ENCODE measurements at places on chromosomes 6 and 20.

- DNase-seq = no peak
Observed at GRCh38 chr20:46169245-46170171, 51.4 kb downstream of the CD40 start.

DNA sequence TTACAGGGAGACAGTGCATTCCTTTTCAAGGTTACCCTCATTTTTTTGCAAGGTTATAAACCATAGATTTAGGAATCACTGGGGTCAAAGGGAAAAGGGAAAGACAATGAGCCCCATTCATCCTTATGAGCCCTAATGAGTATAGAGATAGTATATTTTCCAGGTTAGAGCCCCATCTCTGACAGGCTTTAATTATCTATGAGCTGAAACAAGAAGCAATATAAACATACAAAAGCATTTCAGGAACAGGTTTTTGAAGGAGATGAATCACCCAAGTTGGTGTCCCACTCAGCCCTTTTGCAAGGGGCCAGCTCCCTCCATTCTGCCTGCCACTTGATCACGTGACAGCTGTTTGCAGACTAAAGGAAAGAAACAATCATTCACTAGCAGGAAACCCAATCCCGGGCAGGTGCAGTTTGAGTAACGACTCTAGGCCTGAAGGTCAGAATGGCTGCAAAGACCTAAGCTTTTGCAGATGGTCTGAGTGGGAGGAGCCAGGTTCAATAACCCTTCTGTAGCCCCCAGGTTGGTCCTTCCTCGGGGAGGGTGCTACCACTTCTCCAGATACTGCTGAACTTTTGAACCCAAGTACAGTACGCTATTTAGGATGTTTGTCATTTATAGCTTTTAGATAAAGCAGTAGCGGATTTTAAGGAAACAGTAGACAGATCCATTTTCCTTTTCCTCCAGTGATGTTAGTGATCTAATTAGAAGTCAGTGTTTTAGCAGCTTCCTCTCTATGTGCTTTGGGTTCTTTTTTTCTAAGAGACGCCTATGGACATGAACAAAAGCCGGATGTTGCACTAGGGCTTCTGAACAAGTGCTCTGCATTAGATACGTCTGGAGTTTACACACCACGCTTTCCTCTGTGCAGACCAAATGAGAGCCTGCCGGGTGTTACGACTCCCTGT, 253.2 kb downstream of the SOX4 start:
- DNase-seq = no peak

DNA sequence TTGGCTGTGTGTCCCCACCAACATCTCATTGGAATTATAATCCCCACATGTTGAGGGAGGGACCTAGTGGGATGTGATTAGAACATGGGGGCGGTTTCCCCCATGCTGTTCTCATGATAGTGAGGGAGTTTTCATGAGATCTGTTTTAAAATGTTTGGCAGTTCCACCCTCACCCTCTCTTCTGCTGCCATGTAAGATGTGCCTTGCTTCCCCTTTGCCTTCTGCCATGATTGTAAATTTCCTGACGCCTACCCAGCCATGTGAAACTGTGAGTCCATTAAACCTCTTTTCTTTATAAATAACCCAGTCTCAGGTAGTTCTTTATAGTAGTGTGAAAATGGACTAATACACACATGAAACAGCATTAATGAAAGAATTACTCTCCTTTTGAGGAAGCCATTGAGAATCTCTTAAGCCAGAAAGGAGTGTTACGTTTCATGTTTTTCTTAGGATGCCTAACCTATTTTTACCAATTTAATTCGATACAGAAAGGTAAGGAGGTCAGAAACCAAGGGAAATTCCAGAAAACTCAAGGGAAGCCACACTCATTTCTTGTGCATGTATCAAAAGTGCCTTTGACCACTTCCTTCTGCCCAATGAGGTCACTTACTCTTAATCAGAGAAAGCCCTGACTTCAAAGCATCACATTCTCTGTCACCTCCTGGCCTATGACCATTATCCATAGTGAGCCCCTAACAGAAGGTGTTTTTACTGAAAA, 24.7 kb upstream of the HINT3 start:
- DNase-seq = no peak

- no peak for DNase-seq
Observed at GRCh38 chr6:144265061-144265357, 20.1 kb upstream of the UTRN start.

- DNase-seq = no peak
Observed at GRCh38 chr6:157403686-157404051, 22.7 kb downstream of the ZDHHC14 start.

DNA sequence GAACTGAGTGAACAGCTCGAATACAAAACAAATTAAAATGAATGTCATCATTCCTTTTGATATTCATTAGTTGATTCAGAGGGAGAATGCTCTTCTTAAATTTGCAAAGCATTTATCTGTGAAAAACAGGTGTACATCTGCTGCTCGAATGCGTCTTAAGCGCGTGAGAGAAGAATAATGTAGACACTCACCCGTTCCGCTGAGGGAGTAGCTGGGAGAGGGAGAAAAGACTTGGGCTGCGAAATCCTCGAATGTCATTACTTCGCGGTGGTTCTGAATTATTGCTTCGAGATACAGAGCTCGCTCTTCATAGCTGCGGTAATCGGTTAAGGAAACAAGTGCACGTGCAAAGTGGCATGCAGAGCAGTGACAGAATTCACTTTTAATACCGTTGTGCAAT, 43.9 kb downstream of the INSM1 start:
- DNase-seq = no peak

DNA sequence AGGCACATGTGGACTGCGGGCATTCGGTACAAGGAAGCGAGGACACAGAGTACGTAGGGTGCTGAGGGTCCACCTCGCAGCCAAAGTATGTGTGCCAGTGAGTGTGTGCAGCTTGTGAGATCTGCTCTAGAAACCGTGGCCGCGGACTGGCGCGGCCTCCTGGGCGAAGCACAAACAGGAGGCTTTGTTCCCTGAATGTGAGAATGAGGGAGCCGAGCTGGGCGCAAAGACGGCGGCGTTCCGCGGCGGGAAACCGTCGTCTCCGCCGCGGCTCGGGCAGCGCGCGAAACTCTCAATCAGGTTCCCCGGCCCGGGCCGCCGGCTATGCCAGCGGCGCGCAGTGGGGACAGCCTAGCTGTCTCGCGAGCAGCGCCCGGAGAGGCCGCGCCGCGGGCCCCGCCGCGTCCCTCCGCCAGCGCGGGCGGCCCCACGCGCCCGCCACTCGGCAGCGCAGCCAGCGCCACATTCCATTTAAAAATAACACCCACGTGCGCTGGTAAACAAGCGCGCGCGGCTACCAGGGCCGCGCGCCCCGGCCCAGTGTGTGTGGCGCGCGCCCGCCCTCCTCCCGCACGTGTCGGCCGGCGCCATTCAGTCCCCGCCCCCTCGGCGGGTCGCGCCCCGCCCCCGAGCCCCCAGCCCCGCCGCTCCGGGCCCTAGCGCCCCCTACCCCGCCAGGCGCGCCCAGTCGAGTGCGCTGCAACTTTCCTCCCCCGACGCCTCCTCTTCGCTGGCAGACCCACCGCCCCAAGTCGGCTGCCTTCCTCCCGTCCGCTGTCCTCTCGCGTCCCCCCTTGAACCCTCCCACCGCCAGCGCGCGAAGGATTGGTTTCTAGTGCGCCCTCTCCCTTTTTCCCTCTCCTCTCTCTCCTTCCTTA, 3.0 kb upstream of the FOXO3 start:
- peak; percentile 69 for DNase-seq

DNA sequence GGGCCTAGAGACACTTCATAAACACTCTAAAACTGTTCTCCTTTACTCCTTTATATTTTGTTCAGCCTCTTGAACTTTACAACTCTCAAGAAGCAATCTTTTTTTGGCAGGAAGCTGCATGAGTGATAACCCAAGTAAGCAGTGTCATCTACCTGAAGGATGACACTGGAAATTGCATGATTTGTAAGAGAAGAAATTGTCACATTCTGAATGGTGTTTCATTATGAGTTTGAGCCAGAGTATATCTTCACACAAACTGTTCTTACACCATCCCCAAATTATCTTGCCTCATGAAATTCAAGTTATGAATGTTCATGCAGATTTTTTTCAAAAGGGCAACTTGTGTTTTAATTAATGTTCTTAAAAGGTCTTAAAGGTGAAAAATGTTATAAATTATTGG, 799.3 kb downstream of the TBC1D32 start:
- DNase-seq = no peak

- no peak for DNase-seq
Observed at GRCh38 chr6:157825243-157825904, 2.3 kb downstream of the SNX9 start.

All from 8988T (cell line).